ENCODE measurements at places on chromosomes 7 and 10.

DNA sequence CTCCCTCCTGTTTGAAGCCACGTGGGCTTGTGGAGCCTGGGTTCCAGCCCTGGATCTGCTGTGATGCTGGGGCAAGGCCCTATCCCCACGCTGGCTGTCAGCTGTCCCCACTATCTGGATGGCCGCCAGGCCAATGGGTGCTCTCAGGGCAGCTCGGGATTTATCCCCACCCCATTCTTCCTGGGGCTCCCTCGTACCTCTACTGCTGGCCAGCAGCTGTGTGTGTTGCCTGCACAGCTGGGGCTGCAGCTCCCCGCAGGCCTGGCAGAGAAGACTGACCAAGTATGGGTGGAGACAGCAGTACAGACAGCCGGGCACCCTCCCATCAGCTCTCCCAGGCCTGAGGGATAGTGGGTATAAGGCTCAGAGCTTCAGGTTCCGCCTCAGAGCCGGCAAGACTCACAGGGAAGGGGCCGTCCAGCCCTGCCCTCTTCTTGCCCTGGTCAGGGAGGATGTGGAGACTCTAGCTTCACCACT lies 13.6 kb downstream of the CLIP2 start:
- no peak for DNase-seq

DNA sequence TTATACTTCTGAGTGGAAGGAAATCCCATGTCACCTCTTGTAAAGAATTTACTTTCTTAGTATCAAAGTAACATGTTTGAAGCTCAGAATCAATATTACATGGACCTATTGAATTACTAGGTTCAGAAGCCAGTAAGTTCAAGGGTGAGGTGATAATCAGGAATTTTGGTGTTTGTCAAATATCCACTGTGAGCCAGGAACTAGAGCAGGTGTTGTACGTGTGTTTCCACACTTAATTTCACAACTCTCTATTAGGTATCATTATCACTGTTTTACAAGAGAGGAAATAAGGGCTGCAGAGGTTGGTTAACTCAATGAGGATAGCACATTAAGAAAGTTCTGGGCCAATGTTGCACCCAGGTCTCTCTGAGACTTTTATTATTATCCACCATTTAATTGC lies 130.4 kb downstream of the KIAA1217 start:
- no peak for DNase-seq

DNA sequence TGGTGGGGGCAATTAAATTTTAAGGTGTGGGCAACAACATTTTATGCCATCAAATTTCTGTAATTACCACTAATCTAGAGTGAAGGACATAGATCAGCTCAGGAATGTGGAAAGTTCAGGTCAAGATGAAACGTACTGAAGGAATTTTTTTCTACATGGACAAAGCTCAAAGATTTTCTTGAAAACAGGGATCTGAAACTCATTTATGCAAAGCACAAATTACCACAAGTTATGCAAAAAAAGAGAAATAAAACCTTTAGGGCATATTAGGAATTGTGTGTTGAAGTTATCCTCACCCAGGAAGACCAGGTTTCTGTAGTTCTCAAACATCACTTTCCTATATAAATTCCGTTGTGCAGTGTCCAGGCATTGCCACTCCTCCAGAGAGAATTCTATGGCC lies 18.9 kb downstream of the ZNF680 start:
- no peak for DNase-seq

DNA sequence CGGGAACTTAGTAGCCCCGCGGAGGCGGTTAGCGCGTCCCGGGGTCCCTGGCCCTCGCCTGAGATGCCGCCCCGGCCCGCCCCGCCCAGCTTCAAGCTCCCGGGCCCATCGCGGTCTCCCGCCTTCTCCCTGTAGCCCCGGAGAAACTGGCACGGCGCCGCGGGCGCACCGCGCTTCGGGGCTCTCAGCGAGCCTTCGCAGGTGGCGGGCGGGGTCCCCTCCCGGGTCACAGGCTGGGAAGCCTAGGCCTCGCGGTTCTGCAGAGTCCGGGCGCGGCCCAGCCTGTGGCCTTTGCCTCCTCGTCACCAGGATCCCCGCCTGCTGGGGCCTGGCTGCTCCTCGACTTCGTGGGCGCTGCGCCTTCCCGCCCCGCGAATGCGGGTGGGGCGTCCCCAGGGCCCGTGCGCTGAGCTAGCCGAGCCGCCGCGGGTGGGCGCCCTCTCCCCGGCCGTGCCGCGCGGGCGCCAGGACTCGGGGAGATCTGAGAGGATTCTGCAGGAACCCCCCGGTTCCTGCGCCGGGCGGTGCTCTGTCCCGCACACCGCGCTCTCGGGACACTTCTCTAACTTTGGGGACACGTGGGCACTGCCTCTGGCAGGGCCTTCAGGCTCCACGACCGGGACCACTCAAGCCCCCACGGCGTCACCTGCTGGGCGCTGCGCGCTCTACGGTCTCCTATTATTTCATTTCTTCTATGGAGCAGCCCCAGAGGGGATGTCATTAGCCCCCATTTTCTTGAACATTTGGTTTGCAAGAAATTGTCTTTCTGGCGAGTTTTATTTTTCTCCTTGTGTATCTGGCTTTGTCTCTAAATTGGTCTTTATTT lies 682 bp upstream of the RGS10 start:
- peak; percentile 70 for DNase-seq

- DNase-seq, result no peak
These were observed 52.4 kb downstream of the ARMH3 start for GRCh38 chr10:102003541-102003940.

GRCh38 chr10:79223091-79224048 lies 123.9 kb upstream of the PPIF start:
- no peak for DNase-seq

GRCh38 chr7:25762511-25763462 lies 389.2 kb upstream of the NFE2L3 start:
- DNase-seq, result no peak

DNA sequence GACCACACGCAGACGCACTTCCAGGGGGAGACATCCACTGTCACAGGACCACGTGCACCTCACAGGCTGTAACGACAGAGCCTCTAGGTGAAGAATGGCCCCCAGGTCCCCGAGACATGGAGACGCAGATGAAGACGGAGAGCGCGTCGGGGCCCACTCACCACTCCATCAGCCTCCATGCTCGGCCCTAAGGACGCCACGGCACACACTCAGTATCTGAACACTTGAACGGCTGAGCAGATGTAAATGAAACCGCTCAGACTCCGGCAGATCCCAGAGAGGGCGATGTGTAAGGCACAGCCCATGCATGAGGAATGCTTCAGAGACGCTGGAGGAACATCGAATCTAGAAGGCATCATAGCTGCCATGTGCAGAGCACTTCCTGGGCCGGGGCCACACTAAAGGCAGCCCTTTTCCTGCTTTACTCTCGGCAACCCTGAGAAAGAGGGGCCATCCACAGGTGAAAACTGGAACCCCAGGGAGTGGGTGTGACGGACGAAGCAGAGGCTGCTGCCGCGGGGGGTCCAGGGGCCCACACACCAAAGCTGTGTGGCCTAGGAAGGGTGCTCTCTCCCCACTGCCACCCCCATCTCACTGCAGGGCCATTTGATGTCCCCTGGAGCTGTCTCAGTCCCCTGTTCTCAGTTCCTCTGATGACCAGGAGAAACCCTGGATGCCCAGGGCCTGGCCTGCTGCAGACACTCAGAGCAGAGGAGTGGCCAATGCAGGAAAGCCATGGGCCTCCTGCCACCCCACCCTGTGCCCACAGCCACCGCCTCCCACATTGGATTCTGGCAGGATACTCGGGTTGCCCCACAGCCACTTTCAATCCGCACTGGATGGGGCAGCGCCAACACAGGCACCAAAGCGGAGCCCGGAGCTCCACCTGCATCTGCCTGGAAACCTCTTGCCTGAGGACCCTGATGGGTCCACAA lies 253.8 kb downstream of the MAD1L1 start:
- DNase-seq, result no peak

- DNase-seq, result no peak
These were observed 38.9 kb upstream of the SP8 start for GRCh38 chr7:20825555-20825954.

DNA sequence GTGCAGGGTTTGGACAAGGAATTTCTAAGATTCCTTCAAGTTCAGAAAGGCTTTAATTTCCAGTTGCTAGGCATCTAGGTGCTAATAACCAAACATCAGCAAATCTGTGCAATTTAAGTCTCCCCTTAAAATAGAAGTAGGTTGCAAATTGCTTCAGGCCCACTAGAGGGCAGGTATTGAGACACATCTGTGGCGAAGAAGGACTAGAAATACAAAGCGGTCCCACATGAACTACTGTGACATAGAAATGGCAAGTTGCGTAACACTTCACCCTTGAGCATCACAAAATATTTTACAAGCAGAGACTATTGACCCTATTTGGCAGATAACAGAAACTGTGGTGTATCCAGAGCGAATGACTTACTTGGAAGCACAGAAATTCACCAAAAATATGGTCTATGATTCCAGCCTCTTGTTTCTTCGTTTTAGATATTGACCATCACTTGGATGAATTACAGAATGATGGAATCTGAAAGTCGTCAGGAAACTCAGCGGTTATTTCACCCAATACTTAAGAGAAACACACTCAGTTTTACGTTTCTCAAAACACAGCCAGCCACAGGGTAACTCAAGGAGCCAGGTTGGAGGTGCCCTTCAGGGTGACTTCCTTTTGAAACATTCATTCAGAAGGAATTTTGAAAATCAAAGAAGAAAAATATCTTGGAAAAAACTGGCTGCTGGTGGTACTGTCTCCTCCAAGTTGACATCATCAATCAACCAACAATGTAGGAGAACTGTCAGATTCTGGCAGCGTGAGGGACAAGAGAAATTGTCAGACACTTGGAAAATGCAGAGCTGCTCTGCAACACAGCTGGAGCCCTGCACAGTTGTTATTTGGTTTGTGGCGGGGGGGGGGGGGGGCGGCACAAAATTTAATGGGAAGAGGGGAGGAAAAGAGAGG lies 256.3 kb upstream of the MINDY3 start:
- no peak for DNase-seq

- DNase-seq, result no peak
These were observed 230.3 kb upstream of the PRSS58 start for GRCh38 chr7:142488036-142488633.

- DNase-seq, result peak; percentile 64
These were observed 815 bp downstream of the CCSER2 start for GRCh38 chr10:84329196-84329611.

GRCh38 chr7:40299097-40299496 lies 164.3 kb downstream of the SUGCT start:
- DNase-seq, result peak; percentile 56

- DNase-seq, result peak; percentile 40
These were observed 117.4 kb downstream of the CABCOCO1 start for GRCh38 chr10:61779950-61780659.

DNA sequence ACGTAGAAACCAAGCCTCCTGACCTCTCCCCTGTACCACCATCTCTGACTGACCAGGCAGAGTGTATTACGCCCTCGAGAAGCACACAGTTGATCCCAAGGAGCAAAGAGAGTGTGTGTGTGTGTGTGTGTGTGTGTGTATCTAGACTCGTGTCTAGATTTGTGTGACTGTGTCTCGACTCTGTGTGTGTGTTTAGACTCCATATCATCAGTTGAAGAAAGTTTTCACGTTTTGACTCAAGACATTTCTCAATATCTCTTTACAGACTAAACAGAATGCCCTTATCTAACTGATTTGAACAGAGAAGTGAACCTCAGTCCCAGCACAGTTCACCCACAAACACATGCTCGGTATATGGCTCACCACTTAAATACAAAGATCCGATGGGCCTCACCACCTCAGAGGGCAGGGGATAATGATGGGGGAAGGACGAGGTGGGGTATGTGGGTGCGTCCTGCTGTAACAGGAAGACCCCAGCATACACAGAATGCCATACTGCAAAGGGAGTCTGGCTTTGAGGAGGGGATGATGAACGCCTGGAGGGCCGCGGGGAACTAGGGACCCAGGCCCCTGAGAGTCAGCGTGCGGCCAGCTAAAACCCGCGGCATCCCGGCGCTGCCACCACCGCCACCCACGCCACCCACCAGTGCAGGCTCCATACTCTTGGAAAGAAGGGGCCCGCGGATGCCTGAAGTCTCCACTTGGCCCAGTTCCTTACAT lies 780 bp downstream of the ALDH18A1 start:
- no peak for DNase-seq

DNA sequence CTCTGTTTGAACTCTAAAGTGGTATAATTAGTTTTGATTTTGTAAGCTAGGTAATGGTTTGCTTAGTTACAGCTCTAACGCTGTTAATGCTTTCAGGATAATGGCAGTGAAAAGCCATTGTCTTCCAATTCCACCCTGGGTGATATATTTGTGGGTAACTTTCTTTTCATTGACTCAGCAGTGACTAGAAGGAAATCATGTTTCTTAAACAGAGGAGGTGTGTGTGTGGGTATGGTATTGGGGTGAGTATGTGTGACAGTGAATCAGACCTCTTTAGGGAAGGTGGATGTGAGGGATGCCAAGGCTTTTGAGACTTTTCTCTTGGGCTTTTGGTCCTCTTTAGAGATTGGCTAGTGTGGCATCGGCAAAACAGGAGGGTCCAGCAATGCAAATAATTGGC lies 13.6 kb downstream of the ENTPD7 start:
- no peak for DNase-seq

GRCh38 chr7:129902788-129903422 lies 49.9 kb downstream of the UBE2H start:
- no peak for DNase-seq

- no peak for DNase-seq
These were observed 1.3 kb upstream of the ACHE start for GRCh38 chr7:100896732-100897608.

GRCh38 chr7:87506246-87507180 lies 31.0 kb upstream of the ABCB4 start:
- DNase-seq, result no peak

DNA sequence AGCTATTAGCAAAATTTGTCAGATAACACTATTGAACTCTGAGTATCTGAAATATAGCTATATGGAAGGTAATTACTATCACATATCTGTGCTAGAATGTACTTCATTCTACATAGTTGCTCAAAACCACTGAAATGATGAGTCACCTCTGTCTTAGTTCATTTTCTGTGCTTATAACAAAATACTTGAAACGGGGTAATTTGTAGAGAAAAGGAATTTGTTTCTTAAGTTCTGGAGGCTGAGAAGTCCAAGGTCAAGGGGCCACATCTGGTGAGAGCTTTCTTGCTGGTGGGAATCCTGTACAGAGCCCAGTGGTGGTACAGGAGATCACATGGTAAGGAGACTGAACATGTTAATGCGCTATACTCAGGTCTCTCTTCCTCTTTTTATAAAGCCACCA lies 41.9 kb upstream of the TNKS2 start:
- no peak for DNase-seq

DNA sequence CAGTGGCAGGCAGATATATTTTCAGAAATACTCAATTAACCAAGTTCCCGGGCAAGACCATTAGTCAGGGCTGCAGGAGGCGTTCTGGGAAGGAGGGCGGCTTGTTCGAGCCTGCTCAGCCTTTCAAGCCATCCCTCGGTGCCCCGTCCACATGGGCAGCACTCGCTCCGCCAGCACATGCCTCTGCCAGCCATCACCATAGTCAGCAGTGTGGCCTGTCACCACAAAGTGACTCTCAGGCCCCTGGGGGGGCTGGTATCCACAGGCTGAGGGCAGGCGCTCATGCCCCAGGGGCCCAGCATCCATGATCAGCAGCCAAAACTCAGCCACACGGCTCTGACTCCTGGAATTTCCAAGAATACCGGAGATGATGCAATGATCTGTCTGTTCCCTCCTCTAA lies 81.9 kb downstream of the CHST15 start:
- no peak for DNase-seq
